M059J (cell line): ENCODE measurements at places on chromosomes 13 and 19.
A peak's percentile ranks its signal among the peaks of the same experiment; 100 is the strongest.

DNA sequence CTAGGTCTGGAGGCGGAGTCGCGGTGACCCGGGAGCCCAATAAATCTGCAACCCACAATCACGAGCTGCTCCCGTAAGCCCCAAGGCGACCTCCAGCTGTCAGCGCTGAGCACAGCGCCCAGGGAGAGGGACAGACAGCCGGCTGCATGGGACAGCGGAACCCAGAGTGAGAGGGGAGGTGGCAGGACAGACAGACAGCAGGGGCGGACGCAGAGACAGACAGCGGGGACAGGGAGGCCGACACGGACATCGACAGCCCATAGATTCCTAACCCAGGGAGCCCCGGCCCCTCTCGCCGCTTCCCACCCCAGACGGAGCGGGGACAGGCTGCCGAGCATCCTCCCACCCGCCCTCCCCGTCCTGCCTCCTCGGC, at the start of gene SLC5A5:
SLC5A5 (plus strand) TSS at position 68 of the 373 bp plus-strand sequence. CDS start 375 bp downstream, outside the sequence.
- no peak for DNase-seq

DNA sequence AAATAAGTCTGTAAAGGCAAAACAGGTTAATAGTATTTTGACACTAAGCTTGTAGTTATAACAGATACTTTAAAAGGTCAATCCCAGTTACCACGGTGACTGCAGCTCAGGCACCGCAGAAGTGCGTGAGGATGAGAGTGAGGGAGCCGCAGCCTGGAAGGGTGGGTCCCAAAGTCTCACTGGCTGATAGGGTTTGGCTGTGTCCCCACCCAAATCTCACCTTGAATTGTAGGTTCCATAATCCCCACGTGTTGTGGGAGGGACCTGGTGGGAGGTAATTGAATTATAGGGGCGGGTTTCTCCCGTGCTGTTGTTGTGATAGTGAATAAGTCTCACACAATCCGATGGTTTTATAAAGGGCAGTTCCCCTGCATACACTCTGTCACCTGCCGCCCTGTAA, 40.0 kb upstream of the GAS6 start:
- DNase-seq, result no peak

GRCh38 chr13:35649162-35649561, 172.7 kb upstream of the MAB21L1 start:
- DNase-seq, result no peak

- peak; percentile 3 for DNase-seq
Measured at GRCh38 chr13:48424212-48424611, 11.3 kb upstream of the LPAR6 start.

DNA sequence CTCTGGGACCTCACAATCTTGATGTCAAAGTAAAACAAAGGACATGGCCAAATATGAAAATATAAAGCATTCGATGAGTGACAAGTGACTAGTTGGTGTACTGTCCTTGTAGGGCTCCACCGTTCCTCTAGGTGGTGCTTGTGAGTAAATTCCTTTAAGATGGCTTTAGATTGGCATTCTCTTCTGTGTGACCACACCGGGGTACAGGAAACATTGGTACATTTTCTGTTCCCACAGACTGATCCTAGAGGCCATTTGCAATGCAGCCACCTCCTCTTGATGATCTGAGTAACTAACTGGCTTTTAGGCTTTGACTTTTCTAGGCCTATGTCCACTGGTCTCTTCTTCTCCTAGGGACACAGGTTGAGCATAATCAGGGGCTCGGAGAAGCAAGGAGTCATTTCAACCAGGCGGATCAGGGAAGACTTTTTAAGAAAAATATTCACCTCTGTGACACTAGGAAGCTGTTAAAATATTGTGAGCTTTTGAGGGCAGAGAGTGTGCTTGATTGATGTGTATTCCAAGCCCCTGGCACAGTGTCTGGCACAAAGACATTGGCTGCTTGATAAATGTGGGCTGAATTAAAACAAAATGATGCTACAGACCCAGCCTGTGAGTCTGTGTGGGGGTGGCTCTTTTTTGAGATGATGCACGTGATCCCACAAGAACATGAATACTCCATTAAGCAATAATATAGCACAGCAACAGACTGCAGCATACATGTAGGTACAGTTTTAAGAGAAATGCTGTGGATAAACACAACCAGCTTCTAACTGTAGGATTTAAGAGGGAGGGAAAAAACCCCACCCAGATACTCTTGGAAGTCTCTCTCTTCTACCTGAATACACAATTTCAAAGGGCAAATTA, 21.0 kb downstream of the EPSTI1 start:
- peak; percentile 77 for DNase-seq

GRCh38 chr19:3944018-3944721, 11.3 kb downstream of the NMRK2 start:
- no peak for DNase-seq

- no peak for DNase-seq
Measured at GRCh38 chr19:56718231-56718630, 46.7 kb upstream of the ZNF835 start.

DNA sequence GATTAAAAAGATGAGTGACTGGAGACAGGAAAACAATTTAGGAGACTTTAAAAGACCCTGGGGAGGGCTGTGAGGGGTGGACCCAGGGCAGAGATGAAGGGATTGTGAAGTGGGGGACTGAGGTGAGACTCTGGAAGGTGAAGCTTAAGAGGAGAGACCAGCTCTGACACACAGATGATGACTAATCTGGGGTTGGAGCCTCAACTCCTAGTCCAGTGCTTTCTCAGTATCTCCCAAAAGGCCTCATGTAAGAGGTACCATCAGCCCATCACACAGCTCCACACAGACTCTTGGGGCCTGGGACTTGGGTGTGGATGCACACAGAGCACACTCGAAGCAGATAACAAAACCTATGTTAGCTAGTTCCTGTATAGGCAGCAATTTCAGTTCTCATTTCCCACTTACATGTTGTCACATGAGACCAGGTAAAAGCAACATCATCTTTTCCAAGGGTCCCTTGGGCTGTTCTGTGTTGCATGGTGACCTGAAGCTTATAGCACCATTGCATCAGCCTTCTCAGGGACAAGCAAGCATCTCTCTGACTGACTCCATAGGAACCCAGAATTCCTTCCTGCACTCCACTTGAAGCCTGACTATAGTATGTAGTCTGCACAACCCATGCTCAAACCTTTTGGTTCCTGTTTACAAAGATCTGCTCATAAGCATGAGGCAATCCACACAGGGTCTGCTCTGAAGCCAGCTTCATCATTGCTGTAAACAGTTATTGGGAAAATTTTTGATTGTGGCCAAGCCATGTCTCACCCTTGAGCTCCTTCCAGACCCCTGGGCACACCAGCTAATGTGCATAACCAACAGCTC, 88.6 kb upstream of the MYCBP2 start:
- DNase-seq, result no peak

DNA sequence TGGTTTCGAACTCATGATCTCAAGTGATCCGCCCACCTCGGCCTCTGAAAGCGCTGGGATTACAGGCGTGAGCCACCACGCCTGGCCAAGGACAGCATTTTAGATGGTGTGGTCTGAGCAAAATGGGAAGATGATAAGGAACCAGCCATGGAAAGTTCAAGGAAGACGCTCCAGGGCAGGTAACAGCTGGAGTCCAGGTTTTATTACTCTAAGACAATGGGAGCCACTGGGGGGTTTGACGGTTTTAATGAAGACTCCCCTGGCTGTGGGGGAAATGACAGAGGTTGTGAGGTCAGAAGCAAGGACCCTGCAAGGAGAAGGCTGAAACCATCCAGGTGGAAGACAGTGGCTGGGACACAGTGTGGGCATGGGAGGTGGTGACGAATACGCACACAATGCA, 20.9 kb downstream of the PRKD2 start:
- no peak for DNase-seq

DNA sequence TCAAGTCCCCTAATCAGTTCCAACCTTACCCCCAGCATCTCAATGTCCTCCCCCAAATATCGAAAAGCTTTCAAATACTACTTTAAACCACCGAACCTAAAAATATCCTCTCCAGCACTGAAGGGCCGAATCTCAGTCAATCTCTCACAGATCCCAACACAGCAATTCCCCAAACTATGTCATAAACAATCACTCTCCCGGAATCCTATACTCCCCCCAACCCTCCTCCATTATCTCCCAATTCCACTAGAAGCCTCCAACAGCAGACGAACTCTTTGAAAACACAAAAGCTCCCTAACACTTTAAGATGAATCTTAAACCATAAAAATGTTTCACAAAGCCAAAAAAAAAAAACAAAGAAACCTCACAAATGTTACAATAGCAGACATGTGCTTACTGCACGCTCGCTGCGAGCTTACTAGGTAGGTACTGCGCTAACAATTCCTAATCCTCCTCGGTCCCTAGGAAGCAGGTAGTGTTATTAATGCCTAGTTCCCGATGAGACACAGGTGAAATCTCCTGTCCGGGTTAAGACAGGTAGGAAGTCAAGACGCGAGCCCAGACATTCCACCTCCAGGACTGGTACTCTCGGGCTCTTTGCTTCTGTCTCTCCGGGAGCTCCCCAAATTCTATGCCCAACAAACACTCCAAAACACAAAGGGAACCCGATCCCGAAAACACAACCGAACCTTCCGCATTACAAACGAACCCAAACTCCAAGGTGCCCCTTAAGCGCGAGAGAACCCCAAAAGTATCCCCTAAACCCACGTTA, 14.2 kb downstream of the FBXO46 start:
- DNase-seq, result peak; percentile 40

GRCh38 chr19:42370626-42371175, 19.4 kb downstream of the CNFN start:
- DNase-seq, result no peak

DNA sequence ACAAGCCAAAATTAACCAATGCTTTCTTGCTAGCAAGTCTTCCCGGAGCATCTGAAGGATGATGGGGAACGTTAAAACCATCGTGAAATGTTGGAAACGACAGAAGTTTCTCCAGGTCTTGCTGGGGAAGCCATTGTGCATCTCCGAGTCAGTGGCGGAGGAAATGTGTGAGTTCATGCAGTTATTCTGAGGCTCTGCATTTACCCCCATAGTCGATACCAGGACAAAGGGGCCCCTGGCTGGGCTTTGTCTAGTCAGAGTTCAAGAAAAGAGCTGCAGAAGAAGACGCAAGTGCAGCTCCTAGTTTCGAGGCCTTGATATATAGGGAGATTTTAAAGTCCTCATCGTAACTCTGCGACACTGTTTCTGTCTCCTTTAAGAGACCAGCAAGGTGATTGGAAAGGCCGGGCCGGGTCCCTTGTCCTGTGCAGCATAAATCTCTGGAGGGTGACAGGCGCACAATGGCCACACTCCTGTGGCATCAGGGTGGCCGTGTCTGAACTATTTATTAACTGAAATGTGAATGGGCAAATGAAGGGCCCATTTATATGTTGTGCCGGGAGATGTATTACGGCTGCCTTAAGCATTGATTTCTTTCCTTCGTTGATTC, 172.0 kb downstream of the TEX29 start:
- DNase-seq, result no peak

GRCh38 chr13:65677906-65678305, 1552.2 kb downstream of the PCDH9 start:
- no peak for DNase-seq

GRCh38 chr19:45645068-45645630, 6.0 kb upstream of the EML2 start:
- DNase-seq, result no peak

- no peak for DNase-seq
Measured at GRCh38 chr19:55481148-55481793, 3.7 kb upstream of the NAT14 start.

DNA sequence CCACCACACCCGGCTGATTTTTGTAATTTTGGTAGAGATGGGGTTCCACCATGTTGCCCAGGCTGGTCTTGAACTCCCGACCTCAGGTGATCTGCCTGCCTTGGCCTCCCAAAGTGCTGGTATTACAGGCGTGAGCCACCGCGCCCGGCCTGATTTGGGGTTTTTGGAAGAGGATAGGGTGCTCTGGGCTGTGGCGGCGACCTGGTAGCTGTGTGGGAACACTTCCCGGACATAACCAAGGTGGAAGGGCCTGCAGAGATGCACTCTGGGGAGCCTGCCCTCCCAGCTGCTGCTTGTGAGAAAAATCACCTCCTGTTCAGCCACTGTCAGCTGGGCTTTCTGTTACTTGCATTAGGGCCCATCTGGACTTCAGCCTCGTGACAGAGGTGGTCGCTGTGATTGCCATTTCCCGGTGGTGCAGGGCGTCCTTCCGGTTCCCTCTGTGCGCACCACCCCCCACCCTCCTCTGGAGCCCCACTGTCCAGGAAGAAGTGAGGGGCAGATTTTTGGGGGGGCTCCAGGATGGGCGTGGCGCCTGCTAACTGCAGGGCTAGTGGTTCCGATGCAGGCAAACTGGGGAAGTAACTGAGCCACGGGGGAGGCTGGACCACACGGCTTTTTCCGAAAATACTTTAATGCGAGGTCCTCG, 7.5 kb downstream of the IL4I1 start:
- DNase-seq, result peak; percentile 17

- DNase-seq, result no peak
Measured at GRCh38 chr13:32086366-32086765, 54.8 kb downstream of the FRY start.
